ENCODE measurements at places on chromosomes 12 and 14. TPM values are rescaled to one million over a fixed set of nuclear protein-coding genes. Genes with fewer than 3 reads are reported as not detected.

Gene NPFF
- not detected for total RNA-seq

- DNase-seq = no peak
Measured at GRCh38 chr14:100652744-100653143, 65.5 kb upstream of the BEGAIN start.

Gene FGF23
- not detected for total RNA-seq

DNA sequence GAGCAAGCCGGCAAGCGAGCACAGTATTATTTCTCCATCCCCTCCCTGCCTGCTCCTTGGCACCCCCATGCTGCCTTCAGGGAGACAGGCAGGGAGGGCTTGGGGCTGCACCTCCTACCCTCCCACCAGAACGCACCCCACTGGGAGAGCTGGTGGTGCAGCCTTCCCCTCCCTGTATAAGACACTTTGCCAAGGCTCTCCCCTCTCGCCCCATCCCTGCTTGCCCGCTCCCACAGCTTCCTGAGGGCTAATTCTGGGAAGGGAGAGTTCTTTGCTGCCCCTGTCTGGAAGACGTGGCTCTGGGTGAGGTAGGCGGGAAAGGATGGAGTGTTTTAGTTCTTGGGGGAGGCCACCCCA is 3.9 kb upstream of the NXPH4 start:
- no peak for DNase-seq

Gene PPM1H
- 9.6 TPM for total RNA-seq

Gene IL22
- total RNA-seq = not detected

Gene CD163
- total RNA-seq = not detected

- DNase-seq = peak; percentile 61
Measured at GRCh38 chr12:6231359-6232268, 31.4 kb downstream of the CD9 start.

- DNase-seq = no peak
Measured at GRCh38 chr14:90368946-90369721, 27.7 kb upstream of the CALM1 start.

- DNase-seq = peak; percentile 6
Measured at GRCh38 chr14:74980731-74981461, 21.8 kb upstream of the EIF2B2 start.

Gene EEF1AKMT3
- total RNA-seq = 53.1 TPM

Gene TMEM229B
- total RNA-seq = 0.71 TPM

Gene ZBTB1
- 49.9 TPM for total RNA-seq

- no peak for DNase-seq
Measured at GRCh38 chr12:46164186-46164761, 104.6 kb downstream of the SLC38A1 start.

GRCh38 chr12:2958432-2959191 is 585 bp upstream of the TEAD4 start:
- DNase-seq = peak; percentile 91

DNA sequence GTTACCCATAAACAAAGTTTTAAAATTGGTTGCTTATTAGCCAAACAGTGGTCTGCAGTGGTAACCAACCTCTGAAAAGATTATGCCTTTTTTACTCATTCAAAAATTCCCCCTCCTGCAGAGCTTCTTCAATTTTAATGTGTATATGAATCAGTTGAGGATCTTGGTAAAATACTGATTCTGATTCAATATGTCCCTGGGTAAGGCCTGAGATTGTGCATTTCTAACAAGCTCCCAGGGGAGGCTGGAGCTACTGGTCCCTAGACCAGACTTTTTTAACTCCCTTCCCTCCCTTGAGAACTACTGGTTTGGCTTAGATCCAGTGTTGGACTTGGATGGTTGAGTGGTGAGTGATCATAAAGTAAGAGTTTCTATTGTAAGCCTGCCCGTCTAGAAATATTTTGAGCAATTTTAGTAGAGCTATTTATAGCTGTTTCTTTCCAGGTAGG is 90.2 kb downstream of the FUT8 start:
- DNase-seq = peak; percentile 24

Gene SDR9C7
- total RNA-seq = not detected

DNA sequence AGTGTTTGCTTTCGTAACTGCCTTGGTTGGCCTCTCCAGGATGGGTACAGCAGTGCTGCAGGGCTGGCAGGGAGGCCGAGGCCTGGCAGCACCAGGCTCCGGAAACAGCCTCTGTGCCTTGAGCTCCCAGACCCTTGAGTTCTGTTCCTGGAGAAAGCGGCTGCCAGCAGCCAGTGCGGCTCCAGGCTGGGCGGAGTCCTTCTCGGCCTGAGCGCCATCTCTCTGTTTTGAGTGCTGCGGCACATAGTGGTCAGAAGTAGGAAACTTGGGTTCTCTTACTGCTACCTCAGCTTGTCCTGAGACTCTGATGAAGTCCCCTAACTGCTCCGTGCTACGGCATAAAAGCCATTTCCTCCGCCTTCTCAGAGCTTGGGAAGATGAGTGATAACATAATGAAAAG is 65.9 kb downstream of the KCNA1 start:
- no peak for DNase-seq

GRCh38 chr12:95634622-95635621 is 83.6 kb upstream of the USP44 start:
- no peak for DNase-seq

Gene CALM1
- total RNA-seq = 466 TPM

GRCh38 chr14:61178226-61179060 is 102.7 kb downstream of the TMEM30B start:
- peak; percentile 97 for DNase-seq

- DNase-seq = no peak
Measured at GRCh38 chr14:68099495-68100045, 280.0 kb downstream of the RAD51B start.

DNA sequence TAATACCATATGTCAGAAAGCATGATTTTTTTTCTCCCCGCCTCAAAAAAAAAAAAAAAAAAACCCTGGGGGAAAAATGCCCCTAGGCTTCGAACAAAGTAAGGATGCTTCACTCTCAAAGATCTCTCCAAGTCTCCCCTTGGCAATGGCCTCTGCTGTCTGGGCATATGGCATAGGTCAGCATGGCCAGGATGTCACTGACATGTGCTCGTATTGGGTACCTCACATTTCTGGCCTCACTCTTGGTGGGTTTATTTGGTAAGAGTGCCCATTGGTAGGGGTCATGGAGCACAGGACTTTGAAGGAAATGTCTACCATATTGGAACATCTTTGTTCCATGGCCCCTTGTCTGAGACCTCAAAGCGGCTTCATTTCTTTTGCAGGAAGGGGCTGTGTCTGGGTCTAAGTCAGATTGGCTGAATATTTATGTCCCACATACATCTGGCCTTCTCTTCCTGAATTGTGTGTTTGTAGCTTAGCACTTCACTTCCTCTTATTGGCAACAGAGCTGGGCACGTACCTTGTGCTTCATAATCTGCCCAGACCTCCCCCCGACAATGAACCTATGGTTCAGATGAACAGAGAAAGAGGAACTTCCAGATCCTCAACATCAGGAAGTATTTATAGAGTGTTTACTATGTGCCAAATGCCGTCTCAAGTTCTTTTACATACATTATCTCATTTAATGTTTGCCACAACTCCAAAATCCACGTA is 36.3 kb upstream of the OAS1 start:
- no peak for DNase-seq

- no peak for DNase-seq
Measured at GRCh38 chr12:130879212-130879686, 7.4 kb downstream of the RAN start.

DNA sequence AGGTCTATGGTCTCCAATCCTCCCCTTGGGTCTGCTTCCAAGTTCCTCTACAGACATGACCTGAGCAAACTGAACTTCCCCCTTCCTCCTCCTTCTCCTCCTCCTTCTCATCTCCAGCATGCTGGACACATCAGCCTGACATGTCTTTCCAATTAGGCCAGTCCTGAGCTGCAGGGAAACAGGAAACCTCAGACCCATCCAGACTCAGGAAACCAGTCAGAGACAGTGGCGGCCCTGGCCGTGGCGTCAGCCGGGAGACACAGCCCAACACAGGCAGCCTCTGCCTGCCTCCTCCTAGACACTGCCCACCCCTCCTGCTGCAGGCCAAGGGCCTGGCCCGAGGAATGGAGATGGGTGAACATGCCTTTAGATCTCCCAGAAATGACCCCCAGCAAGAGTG is 468.8 kb downstream of the BCL11B start:
- DNase-seq = no peak

DNA sequence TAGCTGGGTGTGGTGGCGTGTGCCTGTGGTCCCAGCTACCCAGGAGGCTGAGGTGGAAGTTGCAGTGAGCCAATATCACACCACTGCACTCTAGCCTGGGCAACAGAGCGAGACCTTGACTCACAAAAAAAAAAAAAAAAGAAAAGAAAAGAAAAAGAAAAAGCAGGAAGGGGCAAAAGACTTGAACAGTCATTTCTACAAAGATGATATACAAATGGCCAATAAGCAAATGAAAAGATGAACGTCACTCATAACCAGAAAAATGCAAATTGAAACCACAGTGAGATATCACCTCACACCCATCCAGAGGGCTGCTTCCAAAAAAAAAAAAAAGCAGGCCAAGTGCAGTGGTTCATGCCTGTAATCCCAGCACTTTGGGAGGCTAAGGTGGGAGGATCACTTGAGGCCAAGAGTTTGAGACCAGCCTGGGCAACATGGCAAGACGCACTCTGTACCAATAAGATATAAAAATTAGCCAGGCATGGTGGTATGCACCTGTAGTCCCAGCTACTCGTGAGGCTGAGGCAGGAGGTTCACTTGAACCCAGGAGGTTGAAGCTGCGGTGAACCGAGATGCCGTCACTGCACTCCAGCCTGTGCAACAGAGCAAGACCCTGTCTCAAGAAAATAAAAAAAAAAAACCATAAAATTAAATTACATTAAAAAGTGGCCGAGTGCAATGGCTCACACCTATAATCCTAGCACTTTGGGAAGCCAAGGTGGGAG is 20.5 kb downstream of the UBC start:
- DNase-seq = no peak

- no peak for DNase-seq
Measured at GRCh38 chr14:69921052-69921451, 41.8 kb downstream of the SMOC1 start.

- DNase-seq = peak; percentile 7
Measured at GRCh38 chr12:42447371-42447786, 121.4 kb downstream of the PPHLN1 start.

Gene FAIM2
- not detected for total RNA-seq

Gene HNF1A
- not detected for total RNA-seq

GRCh38 chr12:24223926-24224325 is 274.5 kb upstream of the SOX5 start:
- DNase-seq = no peak

DNA sequence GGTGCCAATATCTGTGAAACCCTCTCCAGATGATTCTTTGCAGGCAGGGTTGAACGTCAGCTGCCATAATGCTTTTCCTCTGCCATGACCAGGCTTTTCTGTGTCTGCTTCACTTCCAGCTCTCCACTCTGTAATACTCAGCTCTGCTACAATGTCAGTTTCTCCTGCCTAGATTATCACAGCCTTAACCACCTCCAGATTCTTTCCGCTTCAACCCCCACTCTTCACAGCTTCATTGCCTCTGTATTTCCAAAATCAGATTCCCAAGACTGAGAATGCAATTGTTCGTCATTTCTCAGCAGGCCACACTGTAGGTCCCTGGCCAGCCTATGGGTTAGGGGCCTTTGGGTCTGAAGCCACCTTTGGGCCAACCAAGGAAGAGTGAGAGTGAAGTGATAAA is 73.7 kb upstream of the SCN8A start:
- DNase-seq = no peak

Gene DHRS4
- 58.2 TPM for total RNA-seq

DNA sequence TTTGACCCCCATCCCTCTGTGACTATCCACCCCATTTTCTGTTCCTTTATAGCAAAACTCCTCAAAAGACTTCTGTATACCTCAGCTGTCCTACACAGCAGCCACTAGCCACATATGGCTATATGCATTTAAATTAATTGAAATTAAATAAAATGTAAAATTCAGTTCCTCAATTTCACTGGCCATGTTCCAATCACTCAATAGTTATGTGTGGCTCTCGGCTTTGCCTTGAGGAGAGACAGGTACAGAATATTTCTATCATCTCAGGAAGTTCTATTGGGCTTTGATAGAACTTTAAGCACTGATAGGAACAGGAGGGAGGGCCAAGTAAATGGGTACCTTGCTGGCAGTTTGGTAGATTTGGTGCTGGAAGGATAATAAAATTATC is 280.3 kb upstream of the AMIGO2 start:
- DNase-seq = no peak

DNA sequence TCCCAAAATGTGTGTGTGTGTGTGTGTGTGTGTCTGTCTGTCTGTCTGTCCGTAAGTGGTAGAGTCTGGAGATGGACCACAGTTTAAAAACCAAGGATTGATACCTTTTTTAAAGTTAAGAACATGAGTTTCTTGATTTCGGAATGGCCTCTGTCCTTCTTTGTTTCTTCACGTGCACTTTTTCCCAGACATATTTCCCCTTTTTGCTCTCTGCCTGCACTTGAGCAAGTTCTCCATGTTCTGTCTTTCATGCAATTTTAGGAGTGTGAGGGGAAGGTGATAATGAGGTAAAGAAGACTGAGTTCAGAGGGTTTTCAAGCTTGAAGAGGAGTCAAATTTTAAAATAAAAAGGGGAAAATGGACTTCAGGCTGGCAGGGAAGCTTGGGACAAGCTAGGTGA is 12.7 kb downstream of the OLR1 start:
- no peak for DNase-seq

- no peak for DNase-seq
Measured at GRCh38 chr14:95063391-95063790, 93.9 kb downstream of the DICER1 start.

Gene CCND2
- total RNA-seq = 0.08 TPM

GRCh38 chr12:16159571-16159970 is 117.9 kb downstream of the SLC15A5 start:
- no peak for DNase-seq

DNA sequence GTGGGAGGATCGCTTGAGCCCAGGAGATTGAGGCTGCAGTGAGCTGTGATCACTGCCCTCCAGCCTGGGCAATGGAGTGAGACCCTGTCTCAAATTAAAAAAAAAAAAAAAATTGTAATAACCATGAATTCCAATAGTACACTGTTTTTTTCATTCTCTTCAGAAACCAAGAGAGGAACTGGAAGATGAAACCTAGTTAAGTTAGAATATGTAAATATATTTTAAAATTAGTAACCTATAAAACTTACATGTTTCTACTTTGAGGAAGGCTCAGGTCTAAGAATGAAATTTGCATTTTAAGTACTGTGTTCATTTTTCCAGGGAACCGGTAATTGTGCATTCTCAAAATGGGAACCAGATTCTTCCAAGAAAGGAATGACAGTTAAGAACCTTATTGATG is 18.8 kb downstream of the KNTC1 start:
- DNase-seq = no peak

DNA sequence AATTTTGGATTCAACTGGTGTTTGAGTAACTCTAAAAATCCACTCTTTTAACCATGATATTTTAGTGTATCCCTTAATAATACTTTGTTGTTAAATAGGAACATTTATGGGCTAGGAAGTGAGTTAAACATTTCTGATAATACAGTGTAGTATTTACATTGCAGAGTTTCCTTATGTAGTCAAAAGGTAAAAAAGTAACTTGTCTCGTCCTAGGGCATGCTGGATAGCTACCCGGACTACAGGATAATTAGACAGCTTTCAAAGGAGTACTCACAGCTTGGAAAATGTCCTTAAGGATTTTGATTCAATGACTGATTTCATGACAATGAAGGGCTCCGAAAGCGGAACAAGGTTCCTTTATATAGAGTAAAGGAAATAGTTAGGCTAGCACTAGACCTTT is 14.5 kb upstream of the KITLG start:
- no peak for DNase-seq

All from SJSA1 (cell line).